ENCODE measurements at places on chromosomes 5 and 9.
A peak's percentile ranks its signal among the peaks of the same experiment; 100 is the strongest.

- DNase-seq = no peak
Observed at GRCh38 chr9:123239726-123240125, 28.7 kb downstream of the STRBP start.

- DNase-seq = no peak
Observed at GRCh38 chr5:1760656-1761452, 38.8 kb downstream of the MRPL36 start.

DNA sequence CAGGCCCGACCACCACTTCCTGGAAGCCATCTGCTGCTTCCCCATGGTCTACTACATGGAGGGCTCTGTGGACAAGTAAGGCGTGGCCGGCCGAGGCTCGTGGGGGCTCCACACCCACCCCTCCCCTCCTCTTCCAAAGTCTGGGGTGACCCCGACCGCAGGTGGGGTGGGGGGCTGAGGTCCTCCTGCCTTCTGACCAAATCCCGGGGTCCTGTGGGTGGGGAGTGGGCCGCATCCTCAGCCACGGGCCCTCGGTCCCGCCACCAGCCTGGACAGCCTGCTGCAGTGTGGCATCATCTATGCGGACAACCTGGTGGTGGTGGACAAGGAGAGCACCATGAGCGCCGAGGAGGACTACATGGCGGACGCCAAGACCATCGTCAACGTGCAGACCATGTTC lies 76.4 kb downstream of the KCNT1 start:
- no peak for DNase-seq

GRCh38 chr9:5326187-5326586 lies 13.5 kb downstream of the RLN1 start:
- no peak for DNase-seq

DNA sequence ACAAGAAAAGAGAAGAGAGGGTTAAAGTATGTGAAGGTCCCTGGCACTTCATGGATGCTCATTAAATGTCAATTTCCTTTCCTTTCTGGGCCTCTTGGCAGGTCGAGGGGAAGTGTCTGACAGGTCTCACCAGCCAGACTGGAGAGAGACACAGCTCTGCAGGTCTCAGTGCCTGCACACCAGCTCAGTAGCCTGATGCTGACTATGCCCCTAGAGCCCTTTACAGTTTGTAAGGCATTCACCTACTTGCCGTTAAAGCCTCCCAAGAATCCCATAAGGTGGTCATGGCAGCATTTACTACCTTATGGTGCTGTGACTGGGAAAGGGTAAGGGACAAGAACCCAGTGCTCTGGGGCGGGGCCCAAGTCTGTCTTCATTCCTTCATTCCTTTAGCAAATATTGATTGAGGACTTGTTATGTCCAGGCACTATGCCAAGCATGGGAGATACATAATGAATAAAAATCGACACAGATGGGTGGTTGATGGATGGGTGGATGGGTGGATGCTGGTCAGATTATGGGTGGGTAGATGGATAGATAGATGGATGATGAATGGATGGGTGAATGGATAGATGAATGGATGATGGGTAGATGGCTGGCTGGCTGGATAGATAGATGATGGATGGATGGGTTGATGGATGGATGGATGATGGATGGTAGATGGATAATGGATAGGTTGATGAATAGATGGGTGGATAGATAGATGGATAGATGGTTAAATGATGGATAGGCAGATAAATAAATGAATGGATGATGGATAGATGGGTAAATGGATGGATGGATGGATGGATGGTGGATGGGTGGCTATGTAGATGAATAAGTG lies 21.3 kb upstream of the KIF12 start:
- DNase-seq = no peak

DNA sequence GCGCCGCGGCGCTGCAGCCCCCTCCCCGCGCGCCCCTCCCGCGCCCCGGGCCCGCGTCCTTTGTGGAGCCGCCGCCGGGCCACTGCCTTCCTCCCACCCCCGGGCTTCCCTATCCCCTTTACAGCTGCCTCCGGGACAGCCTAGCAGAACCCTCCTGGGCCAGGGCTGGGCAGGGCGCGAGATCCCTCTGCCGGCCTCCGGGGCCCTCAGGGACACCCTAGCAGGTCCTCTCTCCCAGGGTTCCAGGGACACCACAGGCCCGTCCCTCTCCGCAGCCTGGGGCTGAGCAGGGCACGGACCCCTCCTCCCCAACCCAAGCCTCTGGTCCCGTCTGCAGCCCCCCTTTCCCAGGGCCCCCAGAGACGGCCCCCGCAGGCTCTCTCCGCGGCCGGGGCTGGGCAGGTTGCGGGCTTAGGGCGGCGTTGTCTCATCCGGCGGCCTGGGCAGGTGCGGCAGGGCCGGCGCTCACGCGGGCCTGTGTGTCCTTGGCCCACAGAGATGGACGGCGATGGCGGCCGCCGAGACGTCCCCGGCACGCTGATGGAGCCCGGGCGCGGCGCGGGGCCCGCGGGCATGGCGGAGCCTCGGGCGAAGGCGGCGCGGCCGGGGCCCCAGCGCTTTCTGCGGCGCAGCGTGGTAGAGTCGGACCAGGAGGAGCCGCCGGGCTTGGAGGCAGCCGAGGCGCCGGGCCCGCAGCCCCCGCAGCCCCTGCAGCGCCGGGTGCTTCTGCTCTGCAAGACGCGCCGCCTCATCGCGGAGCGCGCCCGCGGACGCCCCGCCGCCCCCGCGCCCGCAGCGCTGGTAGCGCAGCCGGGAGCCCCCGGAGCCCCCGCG lies 710 bp downstream of the WNK2 start:
- peak; percentile 70 for DNase-seq

All from GM13977 (cell line).